ENCODE measurements at places on chromosomes 13 and 19.

GRCh38 chr13:35988648-35989081 is 142.5 kb downstream of the DCLK1 start:
- DNase-seq = no peak

DNA sequence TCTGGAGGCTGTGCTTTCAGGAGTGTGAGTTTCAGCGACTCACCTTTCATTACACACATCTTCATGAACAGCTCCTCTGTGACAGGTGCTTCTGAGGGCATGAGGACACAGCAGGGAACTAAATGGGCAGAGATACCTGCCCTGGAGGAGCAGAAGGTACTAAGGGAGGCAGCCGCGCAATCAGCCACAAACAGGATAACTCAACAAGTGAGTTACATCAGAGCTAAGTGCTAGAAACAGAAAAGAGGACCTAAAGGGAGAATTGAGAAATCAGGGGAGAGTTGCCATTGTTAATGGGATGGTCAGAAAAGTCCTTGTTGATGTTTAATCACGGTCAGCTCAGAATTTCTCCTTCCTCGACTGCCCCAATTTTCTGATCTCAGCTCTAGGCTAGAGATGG is 42.5 kb downstream of the SYDE1 start:
- no peak for DNase-seq

GRCh38 chr19:17936379-17936778 is 3.6 kb downstream of the CCDC124 start:
- no peak for DNase-seq

- no peak for DNase-seq
Measured at GRCh38 chr19:43760941-43761340, 6.2 kb upstream of the SMG9 start.

GRCh38 chr13:67278235-67278634 is 48.1 kb upstream of the PCDH9 start:
- no peak for DNase-seq

- no peak for DNase-seq
Measured at GRCh38 chr13:25840931-25841330, 210.9 kb downstream of the SHISA2 start.

DNA sequence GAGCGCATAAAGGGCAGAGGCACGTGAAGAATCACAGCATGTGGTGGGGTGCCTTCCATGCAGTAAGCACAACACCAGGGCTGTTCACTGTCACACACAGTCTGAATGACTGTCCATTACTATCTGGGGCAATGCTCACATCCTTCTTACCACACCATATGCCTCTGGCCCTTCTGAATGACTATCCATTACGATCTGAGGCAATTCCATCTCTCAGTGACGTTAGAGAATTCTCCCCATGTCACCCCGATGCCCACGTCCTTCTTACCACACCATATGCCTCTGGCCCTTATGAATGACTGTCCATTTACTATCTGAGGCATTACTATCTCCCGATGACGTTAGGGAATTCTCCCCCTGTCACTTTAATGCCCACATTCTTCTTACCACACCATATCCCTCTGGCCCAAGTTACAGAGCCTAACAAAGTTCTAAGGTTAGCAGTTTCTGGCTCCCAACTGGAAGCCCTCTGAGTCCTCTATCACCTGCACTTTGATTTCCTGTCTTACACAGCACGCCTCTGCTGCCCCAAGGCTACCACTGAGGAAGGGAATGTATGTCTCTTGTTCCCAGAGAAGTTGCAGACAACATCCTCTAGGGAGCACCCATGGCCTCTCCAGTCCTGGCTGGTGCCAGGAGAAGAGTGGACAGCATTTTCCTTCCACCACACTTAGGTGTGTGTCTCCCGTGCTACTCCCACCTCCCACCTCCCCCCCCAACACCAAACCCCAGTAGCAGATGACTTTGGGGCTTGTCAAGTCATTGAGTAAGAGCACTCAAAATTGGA is 154.8 kb downstream of the COG6 start:
- no peak for DNase-seq

DNA sequence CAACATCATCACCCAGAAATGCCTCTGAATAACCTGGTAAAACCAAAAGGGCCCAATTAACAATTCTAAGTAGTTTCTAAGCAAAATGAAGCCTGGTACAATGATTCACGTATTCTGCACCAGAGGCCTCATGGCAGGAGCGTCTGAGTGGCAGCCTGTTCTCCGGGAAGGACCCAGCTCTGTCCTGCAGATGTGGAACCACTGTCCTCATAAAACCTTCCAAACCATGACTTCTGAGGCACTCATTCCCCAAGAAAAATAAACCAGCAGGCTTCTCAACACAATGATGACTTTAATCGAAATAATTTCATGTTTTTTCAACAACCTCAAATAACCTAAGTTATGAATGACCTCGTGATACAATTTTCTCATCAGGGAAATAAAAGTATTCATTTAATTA is 89.9 kb downstream of the STK24 start:
- no peak for DNase-seq

GRCh38 chr19:28843761-28844492 is 369.0 kb downstream of the UQCRFS1 start:
- no peak for DNase-seq

GRCh38 chr13:112131081-112131712 is 64.2 kb downstream of the SOX1 start:
- DNase-seq = no peak

DNA sequence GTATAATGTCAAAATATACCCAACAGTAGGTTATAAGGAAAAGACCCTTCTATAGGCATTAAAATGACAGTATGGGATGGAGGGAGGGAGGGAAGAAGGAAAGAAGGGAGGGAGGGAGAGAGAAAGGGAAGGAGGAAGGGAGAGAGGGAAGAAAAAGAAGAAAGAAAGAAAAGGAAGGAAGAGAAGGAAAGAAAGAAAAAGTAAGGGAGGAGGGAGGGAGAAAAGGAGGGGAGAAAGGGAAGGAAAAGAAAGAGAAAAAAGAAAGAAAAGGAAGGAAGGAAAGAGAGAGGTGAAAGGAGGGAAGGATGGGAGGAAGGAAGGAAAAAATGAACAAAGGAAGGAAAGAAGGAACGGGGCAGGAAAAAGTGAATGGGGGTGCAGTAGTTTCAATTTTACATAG is 35.3 kb upstream of the CACNA1A start:
- no peak for DNase-seq

- DNase-seq = no peak
Measured at GRCh38 chr19:49064029-49064629, 489 bp downstream of the NTF4 start.

DNA sequence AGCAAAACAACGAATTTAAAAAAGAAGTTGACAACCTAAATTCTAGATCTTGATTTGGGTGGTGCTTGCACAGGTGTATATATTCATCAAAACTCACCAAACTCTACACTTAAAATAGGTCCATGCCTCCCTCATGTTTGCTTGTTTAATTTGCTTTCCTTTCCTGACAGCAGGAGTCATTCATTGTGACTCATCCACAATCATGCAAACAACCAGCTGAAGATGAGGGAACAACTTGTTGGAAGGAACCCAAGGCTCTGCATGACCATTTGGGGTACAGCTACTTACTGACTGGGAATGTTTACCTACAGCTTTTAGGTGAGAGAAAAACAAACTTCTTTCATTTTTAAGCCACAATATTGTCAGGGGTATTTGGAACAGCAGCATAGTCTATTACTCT is 96.6 kb downstream of the RXFP2 start:
- DNase-seq = no peak

- no peak for DNase-seq
Measured at GRCh38 chr13:35983206-35983605, 148.0 kb downstream of the DCLK1 start.

GRCh38 chr19:1855040-1855827 is 7.0 kb upstream of the REXO1 start:
- DNase-seq = no peak

GRCh38 chr13:32889986-32890565 is 126.1 kb upstream of the KL start:
- DNase-seq = no peak

DNA sequence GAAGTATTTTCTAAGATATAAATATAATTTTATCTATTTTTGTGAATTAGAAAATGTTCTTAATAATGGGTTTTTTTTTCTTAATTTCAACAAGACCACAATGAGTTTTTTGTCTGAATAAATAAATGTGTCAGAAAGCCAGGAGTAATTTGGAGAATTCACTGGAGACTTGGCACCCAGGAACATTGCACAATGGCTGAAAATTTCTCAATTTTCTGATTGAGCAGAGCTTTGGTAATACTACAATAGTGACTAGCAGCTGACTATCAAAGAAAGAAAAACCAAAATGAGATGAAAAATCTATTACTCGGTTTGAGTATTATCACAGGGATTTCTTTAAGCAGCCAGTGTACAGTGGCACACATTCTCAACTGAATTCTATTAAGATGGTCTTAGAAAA is 394.4 kb upstream of the PCDH20 start:
- no peak for DNase-seq

DNA sequence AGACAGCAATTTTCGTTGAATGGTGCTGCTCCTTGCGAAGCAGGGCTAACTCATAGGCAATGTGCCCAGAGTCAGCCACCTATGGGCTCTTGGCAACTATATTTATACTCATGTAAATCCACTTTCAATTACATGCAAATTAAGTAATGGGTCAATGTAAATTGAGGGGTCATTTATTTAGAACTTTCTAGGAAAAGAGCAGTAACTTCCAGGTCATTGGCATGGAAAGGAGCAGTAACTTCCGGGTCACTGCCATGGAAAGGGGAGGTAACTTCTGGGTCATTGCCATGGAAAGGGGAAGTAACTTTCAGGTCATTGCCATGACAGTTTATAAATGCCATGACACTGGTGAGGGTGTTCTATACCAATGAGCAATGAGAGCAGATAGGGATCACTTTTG is 11.6 kb downstream of the KLK4 start:
- DNase-seq = no peak

DNA sequence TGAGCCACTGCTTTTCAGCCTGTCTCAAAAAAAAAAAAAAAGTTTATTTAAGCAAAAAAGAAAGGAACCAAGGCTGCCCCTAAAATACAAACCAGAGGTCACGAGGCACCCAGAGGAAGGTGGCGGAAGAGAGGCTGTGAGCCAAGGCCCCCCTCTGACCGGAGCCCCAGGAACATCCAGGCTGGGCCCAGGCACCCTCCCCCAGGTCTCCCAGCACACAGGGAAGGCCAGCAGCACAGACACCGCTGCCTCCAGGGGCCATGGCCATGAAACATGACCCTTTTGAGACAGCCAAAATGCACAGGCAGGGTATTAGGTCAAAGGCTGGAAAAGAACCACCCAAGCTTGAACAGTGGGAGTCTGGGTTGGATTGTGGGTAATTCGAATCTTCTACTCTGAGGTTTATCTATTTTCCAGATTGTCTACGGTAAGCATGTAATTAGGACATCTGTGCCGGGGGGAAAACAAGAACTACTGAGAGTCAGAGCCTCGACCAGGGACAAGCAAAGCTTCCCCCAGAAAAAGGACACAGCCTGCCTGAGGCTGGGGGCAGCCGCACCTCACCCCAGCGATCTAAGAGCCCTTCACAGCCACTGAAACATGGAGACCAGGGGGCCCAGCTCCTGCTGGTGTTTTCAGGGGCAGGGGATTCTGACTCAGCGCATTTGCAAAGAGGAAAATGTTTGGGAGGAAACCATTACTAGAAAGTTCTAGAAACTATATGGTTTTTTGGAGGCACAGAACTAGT is 8.4 kb downstream of the PEX11G start:
- DNase-seq = no peak

GRCh38 chr13:76029088-76029487 is 393.0 kb downstream of the LMO7 start:
- DNase-seq = no peak

DNA sequence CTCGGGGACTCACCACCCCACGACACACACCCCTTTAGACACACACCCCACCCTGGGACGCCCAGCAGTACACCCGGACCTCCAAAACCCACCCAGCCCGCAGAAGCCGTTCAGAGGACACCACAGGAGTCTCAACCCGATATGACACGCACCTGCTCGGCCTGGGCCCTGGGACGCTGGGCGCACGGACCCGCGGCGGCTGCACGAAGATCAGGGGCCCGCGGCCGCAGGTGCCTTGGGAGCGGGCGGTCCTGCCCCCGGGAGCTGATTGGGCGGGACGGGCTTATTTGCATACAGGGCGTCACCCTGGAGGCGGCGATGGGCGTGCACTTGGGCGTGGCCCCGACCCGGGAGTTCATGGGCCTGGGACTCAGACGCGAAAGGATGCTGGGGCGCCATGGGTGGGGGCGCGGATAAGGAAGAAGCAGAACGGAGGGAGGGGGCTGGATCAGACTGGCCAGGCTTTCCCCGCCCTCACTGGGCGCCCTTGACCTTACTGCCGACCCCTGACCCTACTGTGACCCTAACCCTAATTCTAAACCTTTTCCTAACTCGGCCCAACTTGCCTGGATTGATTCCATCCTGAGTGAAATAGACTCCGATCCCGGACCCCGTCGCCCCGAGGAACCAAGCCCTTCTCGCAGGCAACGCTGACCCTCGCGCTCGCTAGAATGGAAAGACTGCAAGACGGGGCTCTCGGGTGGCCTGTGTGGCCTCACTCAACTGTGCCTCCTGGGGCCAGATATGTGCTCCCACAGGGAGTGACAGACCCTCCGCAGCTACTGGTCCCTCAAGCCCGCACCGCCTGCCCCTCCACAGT is at the start of gene MEF2B:
MEF2B (minus strand) TSS at position 211 of the 820 bp plus-strand sequence. CDS start 19,528 bp downstream, outside the sequence.
- DNase-seq = no peak

GRCh38 chr19:47765523-47766358 is 12.8 kb upstream of the SELENOW start:
- no peak for DNase-seq

DNA sequence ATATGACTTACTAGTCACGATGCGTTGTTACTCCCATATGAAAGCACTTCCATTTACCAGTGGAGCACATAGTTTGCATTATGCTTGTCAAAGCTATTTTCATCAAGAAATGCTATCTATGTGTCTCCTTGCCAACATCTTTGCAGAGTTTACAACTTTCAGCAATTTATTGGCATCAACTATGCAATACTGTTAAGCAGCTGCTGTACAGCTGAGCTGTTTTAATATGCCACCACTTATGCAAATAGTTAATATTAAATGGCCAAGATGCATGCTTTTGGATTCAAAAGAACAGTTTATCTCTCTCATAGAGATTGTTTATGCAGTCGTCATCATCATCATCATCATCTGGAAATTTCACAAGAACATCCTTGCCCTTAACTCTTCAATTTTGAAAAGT is 67.9 kb upstream of the KLF5 start:
- no peak for DNase-seq

Measured in NCI-H187 treated with DMSO at 0.1 percent for 48 hours (cell line).